Astrocyte (in vitro differentiated cells and primary cell): ENCODE measurements at places on chromosomes 13 and 19.

DNA sequence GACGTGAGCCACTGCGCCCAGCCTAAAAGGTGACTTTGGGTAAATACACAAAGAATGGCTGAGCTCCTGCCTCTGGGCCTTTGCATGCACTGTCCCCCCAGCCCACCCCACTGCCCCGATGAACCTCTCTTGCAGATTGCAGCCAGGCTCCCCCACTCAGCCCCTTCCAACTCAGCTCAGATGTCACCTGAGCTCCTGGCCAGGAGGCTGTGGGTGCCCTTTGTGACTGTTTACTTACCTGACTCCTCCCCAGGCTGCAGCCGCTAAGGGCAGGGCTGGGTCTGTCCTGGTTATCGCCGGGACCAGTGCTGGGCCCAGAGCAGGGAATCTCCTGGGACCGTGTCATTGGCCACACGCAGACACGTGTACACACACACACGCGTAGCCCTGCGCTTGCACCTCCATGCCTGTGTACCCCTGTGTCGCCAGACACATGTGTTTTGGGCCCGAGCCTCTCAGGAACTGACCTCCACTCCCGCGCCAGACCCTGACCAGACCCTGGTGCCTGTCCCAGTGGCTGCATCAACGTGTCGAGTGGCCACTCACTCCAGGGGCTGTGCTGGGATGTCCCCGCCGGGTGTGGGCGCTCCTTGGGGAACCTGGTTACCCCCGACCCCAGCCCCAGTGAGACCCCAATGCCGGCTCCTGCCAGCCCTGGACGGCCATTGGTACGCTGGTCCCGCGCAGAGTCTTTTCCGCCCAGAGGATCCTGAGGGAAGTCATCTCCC, 18.7 kb downstream of the EFNA2 start:
- DNase-seq: no peak

DNA sequence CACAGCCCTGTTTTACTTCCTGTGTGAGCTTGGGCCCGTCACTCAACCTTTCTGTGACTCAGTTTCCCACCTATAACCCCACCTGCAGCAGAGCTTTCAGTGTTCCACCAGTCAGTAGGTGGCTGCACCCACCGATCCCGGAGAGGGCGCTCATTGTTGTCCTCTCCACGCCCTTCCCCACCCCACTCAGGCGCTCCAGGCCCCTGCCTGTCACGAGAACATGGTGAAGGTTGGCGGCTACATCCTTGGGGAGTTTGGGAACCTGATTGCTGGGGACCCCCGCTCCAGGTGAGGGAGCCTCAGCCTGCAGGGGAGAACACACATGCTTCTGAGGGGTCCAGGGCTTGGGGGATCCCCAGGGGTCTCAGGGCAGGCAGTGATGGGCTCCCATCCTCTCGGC, 12.3 kb downstream of the FUZ start:
- no peak for DNase-seq

GRCh38 chr19:13847407-13848339, 29.3 kb upstream of the NANOS3 start:
- peak; percentile 82 for DNase-seq

DNA sequence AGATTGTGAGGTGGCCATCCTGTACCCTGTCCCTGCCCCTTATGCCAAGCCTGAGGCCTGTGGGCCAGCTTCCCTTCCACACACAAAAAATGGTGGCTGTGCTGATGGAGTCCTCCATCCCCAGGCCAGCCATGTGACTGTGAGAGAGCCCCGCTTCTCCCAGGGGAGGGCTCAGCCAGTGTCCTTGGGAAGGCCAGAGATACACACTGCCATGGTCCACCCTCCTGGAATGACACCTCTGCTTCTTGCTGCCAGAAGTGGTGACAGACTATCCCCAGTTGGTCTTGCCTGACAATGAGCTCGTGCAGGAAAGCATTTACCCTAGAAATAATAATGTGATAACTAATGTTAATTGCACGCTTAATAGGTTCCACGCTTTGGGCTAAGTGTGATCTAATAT, 38.0 kb downstream of the FAM124A start:
- no peak for DNase-seq

DNA sequence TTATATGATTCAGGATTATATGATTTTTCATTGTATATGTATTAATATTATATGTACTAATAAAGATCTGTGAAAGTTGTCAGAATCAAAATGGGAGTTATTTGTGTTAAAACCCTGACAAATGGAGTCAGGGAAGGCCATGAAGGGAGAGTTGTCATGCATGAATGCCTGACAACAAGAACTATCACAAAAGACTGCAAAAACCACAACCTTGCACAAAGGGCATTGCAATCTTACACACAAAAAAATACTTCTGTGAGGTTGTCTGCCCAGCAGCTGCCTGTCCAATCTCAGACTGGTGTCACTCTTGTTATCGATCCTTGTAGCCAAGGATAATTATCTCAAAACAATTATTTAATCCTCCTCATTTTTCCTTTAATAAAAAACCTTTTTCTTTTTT, 21.2 kb upstream of the RBM26 start:
- no peak for DNase-seq
